ENCODE measurements at places on chromosomes 5 and 9.

DNA sequence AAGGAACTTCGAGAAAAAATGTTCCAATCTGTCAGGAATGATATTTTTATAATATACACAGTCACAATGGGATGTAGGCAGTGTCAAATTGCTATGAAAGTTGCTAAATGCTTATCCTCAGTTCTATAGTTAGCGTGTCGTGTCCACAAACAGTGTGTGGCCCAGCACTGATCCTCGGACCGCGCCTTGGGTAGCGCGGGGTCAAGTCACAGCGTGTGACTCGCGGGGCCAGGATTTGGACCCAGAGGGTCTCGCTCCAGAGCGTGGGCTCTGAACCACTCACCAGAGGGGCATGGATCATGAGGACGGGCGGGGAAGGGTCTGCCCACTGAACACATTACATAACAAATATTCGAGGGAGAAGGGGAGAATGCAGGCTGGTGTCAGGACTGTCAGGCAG, 171.8 kb downstream of the C9orf50 start:
- no peak for DNase-seq

GRCh38 chr5:69024241-69024651, 69.6 kb upstream of the SLC30A5 start:
- DNase-seq = peak; percentile 7

- no peak for DNase-seq
Observed at GRCh38 chr9:37335238-37335637, 87.3 kb upstream of the GRHPR start.

DNA sequence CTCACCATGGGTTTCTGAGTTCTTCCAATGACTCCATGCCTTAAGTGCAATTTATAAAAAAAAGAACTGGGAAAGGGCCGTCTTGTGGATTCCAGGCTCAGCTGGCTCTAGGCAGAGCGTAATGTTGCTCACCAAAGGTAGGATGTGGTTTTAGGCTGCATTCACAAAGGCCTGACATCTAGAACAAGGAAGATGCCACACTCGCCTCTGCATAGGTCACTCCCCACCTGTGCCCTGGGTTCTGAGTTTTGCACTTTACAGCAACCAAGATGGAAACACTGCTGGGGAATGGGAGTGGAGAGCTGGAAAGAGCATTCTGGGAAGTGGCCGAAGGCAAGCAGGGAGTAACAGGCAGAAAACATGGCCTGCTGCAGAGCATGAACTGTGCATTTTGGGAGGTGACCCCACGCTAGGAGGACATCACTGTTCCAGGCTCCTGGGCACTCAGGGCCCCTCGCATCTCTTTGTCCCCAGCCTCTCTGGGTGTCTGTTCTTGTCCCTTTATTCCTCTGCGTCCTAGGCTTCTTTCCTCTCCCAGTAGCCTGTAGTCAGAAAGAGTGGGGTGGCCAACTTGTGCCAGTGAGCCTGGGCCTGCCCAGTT, 12.3 kb downstream of the FCN2 start:
- DNase-seq = no peak

- peak; percentile 51 for DNase-seq
Observed at GRCh38 chr9:115234094-115234493, 116.1 kb upstream of the TNC start.

DNA sequence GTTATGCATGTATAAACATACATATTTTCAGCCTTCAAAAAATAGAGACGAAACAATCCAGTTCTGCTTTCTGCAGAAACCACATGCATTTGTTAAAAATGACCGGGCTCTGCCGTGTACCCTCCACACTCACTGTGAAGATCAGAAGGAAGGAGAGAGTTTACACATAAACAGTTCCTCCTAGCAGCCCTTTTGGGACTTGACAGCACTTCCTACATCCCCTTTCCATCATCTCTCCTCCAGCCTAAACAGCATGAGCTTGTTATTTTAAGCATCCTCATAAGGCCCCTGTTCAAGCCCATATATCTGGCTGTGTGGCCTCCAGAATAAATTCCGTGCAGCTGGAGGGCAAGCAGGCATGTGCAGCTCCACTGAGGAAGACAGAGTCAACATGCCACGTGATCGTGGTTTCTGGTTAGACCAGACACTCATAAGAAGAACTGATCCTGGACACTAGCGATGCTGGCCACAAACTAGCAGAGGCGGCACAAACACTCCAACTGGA, 42.2 kb downstream of the NIPAL4 start:
- peak; percentile 20 for DNase-seq

GRCh38 chr9:106423575-106423974, 439.4 kb upstream of the ZNF462 start:
- DNase-seq = no peak

DNA sequence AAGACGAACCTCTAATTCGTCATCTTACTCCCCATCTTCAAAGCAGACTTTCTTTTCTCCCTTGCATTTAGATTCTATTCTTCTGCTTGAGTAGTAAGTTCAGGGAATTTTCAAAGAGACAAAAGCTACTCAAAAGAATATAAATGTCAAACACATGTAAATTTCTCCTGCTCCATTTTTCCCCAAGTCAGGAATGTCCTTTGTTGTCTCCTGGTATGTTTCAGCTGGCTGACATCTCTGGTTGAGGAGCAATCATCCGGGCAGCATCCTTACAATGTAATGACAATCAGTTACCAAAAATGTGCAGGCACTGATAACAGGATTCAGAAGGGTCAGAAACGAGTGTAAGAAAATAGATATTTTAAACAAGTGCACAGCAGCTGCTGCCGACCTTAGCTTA, 47.6 kb upstream of the PPP1R2B start:
- no peak for DNase-seq

DNA sequence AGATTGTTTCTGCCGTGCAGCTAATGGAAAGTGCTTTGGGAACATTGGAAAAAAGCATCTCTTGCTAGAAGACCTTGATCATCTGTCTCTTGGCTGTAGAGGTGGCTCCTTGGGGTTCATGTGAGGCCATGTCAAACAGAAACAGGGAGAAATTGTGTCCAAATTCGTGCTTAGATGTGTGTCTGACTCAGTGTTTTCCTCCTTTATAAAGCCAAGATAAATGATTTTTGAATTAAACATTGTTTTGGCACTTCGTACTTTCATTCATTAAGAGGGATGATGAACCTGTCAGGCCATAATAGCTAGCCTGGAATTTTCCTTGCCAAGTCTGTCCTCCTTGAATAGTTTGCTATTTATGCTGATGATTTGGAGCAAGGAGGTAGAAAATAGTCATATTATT, 143.8 kb downstream of the FBXL7 start:
- DNase-seq = no peak

GRCh38 chr9:17810728-17811571, 232.1 kb downstream of the SH3GL2 start:
- DNase-seq = peak; percentile 90

- no peak for DNase-seq
Observed at GRCh38 chr5:95216136-95216955, 68.5 kb downstream of the MCTP1 start.

DNA sequence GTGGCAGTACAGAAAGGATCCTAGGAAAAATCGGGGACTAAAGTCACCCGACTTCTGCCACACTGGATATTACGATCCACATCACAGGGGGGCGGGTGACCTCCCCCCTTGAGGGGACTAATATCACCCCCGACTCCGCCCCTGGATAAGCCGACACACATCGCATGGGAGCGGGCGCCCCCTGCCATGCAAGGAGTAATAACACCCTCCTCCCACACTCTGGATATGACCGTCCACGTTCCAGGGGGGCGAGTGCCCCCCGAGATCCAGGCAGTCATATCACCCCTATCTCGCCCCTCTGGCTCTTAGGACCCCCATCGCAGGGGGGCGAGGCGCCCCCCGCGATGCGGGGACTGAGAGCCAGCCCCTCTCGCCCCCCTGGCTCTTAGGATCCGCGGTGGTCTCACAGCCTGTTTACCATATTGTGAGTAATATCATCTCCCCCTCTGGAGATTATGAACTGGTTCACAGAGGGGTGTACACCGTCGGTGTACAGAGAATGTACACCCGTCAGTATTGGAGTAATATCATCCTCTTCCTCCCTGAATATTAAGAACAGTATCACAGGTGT, 423.0 kb downstream of the DIRAS2 start:
- DNase-seq = no peak

- DNase-seq = no peak
Observed at GRCh38 chr5:158589939-158590338, 509.8 kb downstream of the EBF1 start.

DNA sequence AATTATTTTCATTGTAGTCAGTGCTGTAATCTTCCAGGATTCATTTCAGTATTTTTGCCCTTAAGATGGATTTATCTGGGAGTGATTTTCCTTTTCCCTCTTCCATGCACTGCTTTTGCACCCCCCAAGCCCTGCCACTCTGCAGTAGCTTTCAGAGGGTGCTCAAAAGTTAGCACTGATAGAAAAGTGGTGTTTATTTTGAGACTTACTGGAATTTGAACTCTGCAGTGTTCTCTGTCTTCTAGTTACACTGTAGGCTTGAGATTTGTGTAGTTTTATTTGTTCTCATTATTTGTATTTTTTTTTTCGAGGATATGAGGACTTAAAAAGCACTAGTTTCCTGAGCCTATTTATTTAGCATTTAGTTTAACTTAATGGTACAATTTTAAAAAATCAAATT, 70.5 kb downstream of the HSD17B4 start:
- DNase-seq = no peak

- DNase-seq = peak; percentile 93
Observed at GRCh38 chr5:157387683-157388093, 72.3 kb upstream of the NIPAL4 start.

DNA sequence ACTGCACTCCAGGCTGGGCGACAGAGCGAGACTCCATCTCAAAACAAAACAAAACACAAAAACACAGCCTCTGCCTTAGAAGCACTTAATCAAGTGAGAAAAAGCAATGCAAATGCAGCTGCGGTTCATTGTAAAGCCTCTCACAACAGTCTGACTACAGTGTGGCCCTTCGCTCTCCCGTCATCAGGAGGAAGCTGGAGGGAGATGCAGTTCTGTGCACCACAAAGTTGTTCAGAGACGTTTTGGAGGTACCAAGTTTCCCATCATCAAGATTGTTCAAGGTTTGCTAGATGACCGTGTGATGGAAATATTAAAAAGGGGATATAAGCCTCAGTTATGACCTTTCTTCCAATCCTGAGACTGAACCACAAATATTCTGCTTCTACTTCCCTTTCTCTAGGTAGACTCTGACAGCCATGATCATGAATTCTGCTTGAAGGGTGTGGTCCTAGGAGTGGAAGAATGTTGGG, 40.9 kb downstream of the SEC61B start:
- DNase-seq = no peak

DNA sequence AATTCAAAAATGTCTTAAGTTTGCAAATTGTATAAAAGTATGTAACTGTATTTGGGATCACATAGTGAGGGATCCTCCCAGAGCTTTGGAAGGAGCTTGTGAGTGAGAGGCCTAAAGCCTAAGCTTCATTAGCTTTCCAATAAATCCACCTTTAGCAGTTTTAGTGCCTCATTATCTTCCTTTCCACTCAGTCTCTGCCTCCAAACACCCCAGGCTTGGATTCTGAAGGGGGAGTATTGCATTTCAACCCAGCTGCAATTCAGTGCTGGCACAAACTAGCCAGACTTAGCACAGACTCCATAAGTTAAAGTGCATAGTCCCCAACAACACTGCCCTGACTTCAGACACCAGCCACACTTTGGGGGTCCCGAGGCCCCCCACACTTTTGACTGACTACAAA, 113.5 kb downstream of the SMARCA2 start:
- DNase-seq = peak; percentile 85

- no peak for DNase-seq
Observed at GRCh38 chr5:14787801-14788579, 83.6 kb downstream of the ANKH start.

GRCh38 chr5:91742550-91742949, 359.4 kb upstream of the ARRDC3 start:
- no peak for DNase-seq

DNA sequence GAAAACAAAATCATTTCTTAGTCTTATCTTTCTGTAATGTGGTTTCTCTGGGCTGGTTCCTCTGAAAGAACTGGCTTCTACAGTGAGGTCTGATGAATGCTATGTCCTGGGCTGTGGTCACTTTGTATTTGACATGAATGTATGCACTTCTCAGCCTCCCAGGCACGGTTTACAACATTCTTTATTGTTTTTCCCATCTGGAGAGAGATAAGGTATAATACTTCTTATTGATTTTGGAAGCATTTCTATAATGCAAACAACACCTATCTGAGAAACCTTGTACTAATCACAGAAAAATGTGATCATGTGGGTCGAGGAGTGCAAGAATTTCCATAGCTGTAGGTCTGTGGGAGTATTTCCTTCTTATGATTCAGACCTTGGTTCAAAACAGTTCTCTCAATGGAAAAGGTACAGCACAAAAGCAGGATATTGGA, 46.9 kb downstream of the ACTBL2 start:
- DNase-seq = peak; percentile 24

DNA sequence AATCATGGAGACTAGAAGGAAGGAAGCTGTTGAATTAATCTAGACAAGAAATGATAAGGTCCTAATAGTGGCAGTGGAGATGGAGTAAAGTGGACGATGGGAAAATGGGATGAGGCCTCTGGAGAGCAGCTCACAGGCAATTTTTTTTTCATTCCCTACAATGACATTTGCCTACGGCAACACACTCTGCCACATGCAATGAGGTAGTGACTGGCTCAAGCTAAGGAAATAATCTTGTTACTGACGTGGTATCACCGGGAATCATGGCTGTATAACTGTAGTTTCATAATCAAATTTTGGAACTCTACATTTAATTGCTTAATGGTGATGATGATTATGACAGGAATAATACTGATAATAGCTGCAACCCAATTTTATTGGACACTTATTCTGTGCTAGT, 12.1 kb upstream of the MOB3B start:
- no peak for DNase-seq

GRCh38 chr5:3023656-3024055, 272.2 kb upstream of the IRX2 start:
- DNase-seq = no peak

DNA sequence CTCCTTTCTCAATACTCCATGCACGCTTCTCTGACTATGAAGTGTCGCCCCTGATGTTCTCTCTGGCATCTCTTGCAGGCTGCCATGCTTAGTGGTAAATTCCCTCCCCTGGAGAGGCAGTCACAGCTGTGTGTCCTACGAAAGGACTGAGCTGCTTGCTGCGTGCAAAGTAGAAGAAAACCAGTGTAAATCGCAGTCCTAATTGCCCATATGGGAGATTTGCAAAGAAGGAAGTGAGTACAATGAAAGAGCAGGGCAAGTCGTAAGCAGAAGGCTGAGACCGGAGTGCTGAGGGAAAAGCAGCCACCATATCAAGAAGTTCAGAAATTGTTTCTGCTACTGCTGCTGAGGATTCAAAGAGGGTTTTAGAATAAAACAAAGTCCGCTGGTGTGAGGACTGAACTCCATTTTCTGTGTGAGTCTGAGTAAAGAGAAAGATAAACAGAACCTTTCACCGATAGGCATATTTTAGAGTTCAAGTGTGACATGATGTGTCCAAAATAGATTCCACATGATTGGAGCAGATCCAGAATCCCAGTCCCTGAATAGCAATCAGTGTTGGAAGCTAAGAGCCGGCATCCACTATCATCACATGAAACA, 507.8 kb upstream of the MPDZ start:
- DNase-seq = peak; percentile 72

- DNase-seq = no peak
Observed at GRCh38 chr5:100446879-100447430, 88.2 kb upstream of the FAM174A start.

GRCh38 chr5:56175488-56175887, 57.6 kb downstream of the ANKRD55 start:
- peak; percentile 40 for DNase-seq
